Sciatic nerve (tissue), 2 donors: ENCODE measurements at places on chromosomes 6 and 20.

DNA sequence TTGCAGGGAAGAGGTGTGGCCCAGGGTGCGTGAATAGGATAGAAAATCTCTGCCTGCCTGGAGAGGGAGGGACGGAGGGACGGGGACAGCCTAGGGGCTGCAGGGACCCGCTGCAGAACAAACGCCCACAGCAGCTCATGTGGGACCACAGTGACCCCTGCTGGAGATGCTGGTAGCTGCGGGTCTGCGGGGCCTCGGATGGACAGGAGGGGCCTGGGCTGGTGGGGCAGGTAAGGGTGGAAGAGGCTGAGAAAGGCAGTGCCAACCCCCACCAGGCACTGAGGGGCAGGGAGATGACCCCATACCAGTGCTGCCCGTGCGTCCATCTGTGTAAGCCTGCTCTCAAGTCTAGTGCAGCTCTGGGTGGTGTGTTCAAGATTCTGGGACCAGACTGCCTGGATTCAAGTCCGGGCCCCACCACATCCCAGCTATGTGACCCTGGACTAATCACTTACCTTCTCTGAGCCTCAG lies 39.4 kb downstream of the KIAA1755 start:
- DNase-seq = peak; percentile 84

GRCh38 chr20:49513009-49513408 lies 30.5 kb upstream of the KCNB1 start:
- DNase-seq = no peak

- peak; percentile 81 for DNase-seq
Observed at GRCh38 chr20:25247000-25247517, 826 bp upstream of the PYGB start.

GRCh38 chr6:22726966-22727365 lies 157.6 kb downstream of the HDGFL1 start:
- no peak for DNase-seq

DNA sequence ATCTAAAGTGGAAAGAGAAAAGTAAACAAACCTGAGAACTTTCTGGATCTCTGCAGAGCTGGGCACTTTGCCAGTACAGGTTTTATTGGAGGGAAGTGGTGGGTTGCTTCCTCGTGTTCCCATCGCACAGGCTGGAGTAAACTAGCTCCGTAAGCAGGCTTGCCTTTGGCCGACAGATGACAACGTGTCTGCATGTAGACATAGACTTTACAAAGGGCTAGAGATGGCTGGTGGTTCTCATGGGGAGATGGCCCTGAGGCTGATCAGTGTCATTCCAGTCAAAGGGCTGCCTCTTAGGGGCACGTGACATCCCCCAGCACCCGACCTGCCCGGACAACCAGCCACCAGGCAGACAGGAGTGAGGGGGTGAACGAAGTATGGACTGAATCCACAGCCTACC lies 98.8 kb downstream of the YTHDF1 start:
- no peak for DNase-seq

DNA sequence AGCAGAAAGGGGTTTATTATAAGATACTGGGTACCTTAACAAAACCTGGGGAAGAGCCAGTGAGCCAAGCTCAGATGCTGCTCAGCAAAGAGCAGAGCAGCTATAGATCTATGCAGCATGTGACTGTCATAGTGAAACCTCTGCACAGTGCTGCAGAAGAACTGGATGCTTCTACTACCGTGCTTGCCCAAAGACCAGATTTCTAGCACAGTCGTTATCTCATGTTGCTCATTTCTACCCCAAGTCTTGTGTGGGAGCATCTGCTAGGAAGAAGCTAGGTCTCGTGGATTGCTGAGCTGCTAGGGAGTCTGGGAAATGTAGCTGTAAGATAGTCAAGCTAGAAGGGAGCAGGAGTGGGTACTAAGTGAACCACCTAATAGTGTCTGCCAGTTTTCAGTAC lies 31.7 kb upstream of the GNRH2 start:
- DNase-seq = no peak
